AML-193 (cell line): ENCODE measurements at places on chromosomes 16 and 17.
A peak's percentile ranks its signal among the peaks of the same experiment; 100 is the strongest.

DNA sequence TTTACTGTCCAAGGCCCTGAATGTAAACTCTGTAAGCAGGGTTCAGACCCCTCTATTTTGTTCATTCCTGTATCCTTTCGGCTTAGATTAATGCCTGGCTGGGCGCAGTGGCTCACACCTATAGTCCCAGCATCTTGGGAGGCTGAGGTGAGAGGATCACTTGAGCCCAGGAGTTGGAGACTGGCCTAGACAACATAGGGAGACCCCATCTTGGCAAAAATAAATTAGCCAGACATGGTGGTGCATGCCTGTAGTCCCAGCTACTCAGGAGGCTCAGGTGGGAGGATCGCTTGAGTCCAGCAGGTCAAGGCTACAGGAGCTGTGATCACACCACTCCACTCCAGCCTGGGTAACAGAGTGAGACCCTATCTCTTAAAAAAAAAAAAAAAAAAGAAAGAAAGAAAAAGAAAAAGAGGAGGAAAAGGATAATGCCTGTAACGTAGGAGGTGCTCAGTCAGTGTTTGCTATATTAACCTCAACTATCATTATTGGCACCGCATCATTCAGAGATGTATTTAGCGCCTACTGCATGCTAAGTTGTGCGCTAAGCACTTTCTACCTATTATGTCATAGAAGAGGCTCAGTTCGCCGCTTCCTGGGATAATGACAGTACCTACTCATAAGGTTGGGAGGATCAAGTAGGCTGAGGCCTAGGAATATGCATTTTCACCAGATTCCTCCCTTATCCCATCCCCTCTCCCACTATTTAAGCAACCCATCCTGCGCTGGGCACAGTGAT is 5.0 kb downstream of the SOCS1 start:
- DNase-seq = no peak

- no peak for DNase-seq
These were observed 25.5 kb upstream of the CDH1 start for GRCh38 chr16:68711421-68712139.

DNA sequence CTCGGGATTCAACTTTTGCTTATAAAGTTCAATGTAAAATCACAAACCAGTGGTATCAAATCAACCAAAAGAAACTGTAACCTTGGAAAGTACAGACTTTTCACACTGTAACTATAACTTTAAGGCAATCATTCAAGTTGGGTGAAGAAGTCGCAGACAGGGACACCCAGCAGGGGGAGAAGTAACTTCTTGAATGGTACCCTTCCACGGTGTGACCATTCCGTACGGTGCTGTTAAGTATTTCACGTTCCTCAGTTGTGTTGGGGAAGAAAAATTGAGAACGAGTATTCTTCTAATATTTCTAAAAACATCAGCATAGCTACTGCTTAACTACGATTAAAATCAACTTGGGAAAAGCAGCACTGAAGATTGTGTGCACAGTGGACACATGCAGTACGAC is 55.8 kb downstream of the MYH10 start:
- no peak for DNase-seq

- no peak for DNase-seq
These were observed 2.6 kb upstream of the HOXB5 start for GRCh38 chr17:48596000-48596734.

GRCh38 chr17:29590411-29591145 is 1.1 kb upstream of the GIT1 start:
- no peak for DNase-seq

GRCh38 chr17:65589321-65589720 is 27.9 kb upstream of the AXIN2 start:
- no peak for DNase-seq

DNA sequence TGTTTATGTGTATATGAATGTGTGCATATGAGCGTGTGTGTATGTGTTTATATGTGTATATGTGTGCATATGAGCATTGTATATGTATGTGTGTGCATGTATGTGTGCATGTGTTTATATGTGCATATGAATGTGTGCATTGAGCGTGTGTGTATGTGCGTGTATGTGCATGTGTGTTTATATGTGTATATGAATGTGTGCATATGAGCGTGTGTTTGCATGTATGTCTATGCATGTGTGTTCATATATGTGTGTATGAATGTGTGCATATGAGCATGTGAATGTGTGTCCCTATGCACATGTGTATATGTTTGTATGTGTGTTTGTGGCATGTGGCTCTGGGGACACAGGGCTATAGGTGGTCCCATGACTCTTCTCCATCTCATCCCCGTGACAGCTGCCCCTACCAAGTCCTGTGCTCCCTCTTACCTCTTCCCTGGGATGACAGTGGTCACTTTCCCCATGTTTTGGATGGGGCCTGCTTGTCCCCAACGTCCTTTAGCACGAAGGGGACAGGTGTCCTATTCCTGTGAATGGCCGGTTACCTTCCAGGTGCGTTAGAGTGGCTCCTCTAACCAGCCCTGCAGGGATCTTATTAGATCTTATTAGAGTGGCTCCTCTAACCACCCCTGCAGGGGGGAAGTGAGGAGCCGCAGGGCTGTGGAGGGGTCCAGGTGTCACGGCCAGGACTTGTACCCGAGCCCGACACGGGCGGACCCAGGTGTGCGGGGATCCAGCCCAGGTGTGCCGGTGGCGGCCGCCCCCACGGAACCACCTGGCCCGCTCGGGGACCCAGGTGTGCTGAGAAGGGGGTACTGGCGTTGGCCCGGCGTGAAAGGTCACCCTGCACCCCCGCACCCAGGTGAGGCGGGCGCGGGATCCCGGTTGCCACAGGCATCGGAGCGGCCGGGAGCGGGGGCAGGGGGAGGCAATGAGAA is 105.6 kb downstream of the SEC14L1 start:
- no peak for DNase-seq

- no peak for DNase-seq
These were observed 1.4 kb upstream of the STH start for GRCh38 chr17:45997624-45998023.

DNA sequence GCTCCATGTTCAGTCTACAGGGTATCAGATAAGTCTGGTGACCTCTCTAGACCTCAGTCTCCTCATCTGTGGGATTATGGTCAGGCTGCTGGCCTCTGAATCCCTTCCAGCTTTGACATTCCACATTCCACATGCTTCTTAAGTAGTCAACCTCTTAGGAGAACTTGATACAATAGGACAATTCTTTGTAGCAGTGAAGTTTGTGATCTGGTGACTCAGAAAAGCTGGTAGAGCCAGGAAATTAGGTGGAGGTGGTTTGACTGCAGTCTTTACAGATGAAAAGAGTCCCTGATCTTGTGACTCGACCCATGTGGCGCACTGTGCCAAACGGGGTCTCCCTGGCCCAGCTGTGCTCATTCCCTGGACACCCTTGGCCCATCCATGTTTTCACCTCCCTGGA is 147.8 kb downstream of the NTN1 start:
- no peak for DNase-seq

DNA sequence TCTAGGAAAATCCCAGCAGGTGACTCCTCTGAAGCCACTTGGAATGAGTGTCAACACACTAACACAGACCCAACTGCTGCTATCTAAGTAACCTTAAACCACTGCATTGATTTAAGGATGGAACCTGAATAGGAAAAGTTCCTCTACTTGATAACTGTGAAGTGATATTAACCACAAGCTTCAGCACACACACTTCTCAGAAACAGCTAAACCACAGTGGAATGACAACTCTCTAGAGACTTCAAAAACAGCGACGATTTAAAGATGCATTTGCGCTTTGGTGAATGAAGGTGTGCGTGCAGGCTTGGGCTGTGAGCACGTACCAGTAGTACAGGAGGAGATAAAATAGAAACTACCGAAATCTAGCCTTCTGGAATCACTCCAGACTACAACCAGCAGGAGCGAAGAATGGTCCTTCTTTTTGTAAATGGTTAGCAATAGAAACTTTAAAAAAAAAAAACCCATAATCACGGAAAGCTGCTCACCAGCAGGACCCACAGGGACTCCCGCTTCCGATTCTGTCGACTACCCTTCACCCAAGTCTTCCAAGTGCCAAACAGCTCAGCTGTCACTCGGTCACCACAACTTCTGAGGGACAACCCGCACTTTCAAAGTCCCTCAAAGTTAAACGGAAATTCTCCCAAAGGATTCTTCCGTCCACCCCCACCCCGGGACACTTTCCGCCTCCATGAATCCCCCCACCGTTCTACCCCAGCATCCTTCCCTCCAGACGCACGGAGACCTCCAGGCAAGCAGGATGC is 137.7 kb upstream of the CORO6 start:
- DNase-seq = peak; percentile 17

DNA sequence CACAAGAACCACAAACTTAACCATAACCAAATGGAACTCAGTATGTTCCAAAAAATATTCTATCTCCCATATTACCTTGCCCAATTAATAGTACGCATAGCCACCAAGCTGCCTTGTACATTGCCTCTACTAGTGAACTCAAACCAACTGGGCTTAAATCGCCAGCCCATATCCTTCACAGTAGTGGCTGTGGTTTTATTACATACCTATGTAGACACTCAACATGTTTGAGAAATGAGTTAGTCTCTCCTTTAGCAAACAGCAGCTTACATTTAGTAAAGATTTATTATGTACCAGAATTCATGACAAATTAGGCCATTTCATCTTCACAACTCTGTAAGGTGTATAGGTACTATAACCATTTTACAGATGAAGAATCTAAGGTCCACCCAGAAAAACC is 41.4 kb downstream of the GRB2 start:
- DNase-seq = no peak

DNA sequence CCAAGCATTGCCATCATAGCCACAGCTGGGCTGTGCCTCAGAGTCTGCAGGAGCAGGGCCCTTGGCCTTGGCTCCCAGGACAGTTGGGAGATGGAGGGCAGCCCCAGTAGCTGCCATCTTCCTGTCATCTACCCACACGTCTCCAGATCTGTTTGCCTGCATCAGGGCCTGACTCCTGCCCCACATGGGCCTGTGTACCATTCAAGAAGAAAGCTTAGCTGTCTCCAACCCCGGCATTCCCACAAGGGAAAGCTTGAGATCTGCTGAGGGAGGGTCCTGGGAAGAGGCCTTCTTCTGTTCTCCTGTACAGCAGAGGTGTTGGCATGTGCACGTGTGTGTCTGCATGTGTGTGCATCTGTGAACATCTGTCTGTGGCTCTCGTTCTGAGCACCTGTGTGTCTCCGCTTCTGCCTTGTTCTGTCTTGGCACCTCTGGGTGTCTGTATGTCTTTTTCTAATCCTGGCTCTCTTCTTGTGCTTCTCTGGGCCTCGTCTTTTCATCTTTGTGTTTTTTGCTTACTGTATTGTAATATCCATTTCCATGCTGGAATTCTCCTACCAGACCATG is 122.2 kb downstream of the MRM1 start:
- DNase-seq = no peak

DNA sequence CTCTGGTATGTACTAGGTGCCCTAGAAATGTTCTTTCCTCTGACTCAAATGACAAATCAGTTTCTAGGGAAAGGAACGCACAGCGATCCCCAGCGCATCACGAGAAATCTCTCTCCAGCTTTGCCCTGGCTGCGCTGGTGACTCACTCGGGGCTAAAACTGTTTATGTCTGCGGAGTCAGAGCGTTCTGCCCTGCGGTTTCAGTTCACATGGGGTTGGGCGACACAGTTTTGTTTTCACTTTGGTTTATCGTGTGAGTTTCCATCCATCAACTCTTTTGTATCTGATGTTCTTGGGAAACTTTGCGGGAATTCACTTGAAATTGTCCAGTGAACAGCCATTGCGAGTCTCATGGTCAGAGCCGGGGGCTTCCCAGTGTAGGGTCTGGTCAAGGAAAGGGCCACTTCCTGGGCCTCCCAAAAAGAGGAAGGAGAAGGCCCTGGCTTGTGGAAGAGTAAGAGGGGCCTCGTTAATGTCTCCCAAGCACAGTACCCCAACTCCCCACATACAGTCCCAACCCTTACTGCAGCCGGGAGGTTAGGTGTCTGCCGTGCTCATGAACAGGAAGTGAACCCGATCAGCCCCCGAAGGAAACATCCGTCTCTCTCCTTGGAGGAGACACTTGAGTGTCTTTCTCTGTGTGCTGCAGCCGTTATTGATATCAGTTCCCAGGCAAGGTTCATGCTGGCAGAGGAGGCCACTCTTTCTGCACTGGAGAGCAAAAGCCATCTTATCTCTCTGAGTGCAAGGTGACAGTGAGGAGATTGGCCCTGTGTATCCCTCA is 643.2 kb downstream of the WWOX start:
- DNase-seq = no peak

- DNase-seq = no peak
These were observed 457.0 kb upstream of the ZFHX3 start for GRCh38 chr16:73504591-73505575.

DNA sequence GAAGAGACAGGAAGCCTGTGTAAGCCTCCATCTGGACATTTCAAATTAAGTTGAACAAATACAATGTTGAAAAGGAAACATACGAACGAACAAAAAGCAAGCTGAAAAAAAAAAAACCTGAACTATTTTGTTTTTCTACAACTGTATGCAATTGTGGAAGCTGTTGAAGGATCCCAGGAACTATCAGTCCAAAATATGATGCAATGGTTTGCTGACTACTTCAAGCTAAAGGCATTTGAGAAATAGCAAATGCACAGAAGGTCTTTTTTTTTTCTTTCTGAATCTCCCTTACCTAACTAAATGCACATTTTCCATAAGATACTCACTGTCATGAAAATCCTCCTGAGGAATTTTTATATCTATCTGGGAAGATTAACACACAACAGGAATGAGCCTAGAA is 40.2 kb downstream of the MAF start:
- no peak for DNase-seq

GRCh38 chr17:31686495-31686894 is 172.5 kb downstream of the COPRS start:
- no peak for DNase-seq

DNA sequence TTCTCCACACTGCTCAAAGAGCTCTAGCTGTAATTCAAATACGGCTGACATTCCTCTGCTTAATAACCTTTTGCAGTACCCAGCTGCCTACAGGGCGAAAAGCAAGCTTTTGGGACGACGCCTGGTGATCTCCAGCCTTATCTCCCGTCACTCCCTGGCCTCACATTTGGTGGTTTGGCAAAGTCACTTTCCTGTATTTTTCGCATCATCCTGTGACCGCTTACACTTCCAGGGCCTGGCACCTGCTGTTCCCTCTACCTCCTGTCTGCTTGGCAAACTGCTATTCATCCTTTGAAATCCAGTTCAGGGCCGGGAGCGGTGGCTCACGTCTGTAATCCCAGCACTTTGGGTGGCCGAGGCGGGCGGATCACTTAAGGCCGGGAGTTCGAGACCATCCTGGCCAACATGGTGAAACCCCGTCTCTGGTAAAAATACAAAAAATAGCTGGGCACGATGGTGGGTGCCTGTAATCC is 2.7 kb upstream of the BHLHA9 start:
- no peak for DNase-seq
